ENCODE measurements at places on chromosomes 1 and 21. TPM values are rescaled to one million over a fixed set of nuclear protein-coding genes. Genes with fewer than 3 reads are reported as not detected.

DNA sequence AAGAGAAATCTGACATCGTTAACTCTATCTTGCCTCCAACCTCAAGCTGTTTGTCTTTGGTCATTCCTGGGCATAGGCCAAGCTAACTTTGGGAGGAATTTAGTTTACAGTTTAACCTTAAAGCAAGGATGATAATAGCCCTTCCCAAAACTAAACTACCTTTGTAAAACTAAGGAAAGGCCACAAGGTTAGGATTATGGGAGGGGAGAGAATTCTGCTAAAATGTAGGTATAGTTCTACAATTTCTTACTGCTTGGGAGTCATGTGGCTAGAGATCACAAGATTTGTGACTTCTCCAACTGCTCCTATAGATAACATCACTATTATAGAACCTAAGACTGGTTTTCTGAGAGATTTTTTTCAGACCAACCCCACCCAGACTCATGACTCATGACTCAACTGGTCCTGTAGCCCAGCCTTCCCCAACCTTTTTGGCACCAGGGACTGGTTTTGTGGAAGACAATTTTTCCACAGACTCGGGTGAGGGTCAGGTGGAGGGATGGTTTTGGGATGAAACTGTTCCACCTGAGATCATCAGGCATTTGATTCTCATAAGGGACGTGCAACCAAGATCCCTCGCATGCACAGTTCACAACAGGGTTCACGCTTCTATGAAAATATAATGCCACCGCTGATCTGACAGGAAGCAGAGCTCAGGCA lies 70.7 kb upstream of the MUTYH start:
- H3K27me3 ChIP-seq: no peaks in the 10 kb centered on the region
- no peaks in the 10 kb centered on the region for H3K4me1 ChIP-seq
- H3K4me3 ChIP-seq: no peak overlapping the region

GRCh38 chr1:106699433-106699832 lies 357.0 kb upstream of the PRMT6 start:
- H3K36me3 ChIP-seq: no peaks in the 10 kb centered on the region
- DNase-seq: no peak
- no peak overlapping the region for H3K4me3 ChIP-seq
- H3K27me3 ChIP-seq: no peaks in the 10 kb centered on the region
- H3K27ac ChIP-seq: no peak overlapping the region

The SETDB1 gene
- polyA plus RNA-seq: 18.4 TPM

The WNT2B gene
- 3.6 TPM for polyA plus RNA-seq

DNA sequence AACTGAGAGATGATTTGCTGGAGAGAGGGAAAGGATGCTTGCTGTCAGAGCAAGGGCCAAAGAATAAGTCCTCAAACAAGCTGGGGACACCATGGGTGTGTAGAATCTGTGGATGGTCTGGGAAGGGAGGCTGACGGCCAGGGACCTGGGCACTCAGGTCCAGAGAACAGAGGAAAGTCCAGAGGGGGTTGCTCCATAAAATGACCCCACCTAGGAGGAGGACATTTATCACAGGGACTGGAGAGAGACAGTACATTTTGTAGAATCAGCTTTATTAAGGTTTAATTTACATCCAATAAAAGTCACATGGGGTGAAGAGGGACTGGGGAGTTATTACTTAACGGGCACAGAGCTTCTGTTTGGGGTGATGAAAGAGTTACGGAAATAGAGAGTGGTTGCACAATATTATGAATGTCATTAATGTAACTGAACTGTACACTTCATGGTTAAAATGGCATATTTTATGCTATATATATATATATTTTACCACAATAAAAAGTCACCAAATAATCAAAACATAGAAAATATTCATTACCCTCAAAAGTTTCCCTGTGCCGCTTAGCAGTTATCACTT lies 73.0 kb upstream of the ABCD3 start:
- no peaks in the 10 kb centered on the region for H3K36me3 ChIP-seq
- DNase-seq: no peak
- no peak overlapping the region for H3K4me3 ChIP-seq
- H3K4me1 ChIP-seq: no peaks in the 10 kb centered on the region
- no peak overlapping the region for H3K27ac ChIP-seq
- no peaks in the 10 kb centered on the region for H3K27me3 ChIP-seq

GRCh38 chr1:226786550-226786949 lies 47.5 kb upstream of the ITPKB start:
- H3K27ac ChIP-seq: no peak overlapping the region
- H3K4me1 ChIP-seq: no peaks in the 10 kb centered on the region
- no peaks in the 10 kb centered on the region for H3K36me3 ChIP-seq

DNA sequence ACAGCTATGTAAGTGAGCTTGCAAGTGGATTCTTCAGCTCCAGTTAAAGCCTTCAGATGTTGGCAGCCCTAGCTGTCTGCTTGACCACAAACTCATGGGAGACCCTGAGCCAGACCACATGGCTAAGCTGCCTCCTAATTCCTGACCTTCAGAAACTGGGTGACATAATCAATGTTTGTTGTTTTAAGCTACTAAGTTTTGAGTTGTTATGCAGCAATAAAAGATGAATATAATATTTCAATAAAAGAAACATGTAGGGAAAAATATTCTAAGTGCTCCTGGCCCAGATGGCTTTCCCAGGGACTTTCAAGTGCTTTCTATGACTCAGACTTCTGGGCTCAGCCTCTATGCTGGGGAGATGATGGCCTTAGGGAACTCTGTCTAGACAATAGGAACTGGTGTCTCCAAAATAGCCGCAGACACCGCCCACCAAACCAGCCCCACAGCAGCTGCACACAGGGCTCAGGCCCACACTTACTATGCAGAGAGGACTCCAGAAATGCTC lies 20.3 kb upstream of the AZIN2 start:
- peak; percentile 16 for DNase-seq
- H3K4me3 ChIP-seq: no peak overlapping the region
- H3K27me3 ChIP-seq: no peaks in the 10 kb centered on the region
- no peak overlapping the region for H3K27ac ChIP-seq
- H3K36me3 ChIP-seq: no peaks in the 10 kb centered on the region

DNA sequence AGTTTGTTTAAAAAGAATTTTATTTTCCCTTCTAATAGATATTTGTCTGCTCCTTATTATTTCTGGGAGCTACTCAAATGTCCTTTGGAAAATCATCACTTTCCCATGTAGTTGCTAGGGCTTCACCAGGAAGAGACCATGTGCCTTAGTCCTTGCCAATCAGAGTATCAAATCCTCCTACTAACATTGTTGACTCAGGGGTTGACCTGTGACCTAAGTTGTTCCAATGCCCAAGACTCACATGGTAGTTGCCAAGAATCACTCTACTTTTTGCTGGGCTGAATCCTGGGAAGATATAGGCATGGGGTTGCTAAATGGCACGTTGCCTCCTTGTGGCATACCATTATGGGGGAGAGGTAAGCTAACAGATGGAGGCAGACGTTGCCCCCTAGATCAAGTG lies 58.2 kb upstream of the FOXD3 start:
- H3K36me3 ChIP-seq: no peaks in the 10 kb centered on the region
- no peak overlapping the region for H3K27ac ChIP-seq
- no peaks in the 10 kb centered on the region for H3K27me3 ChIP-seq
- H3K4me3 ChIP-seq: no peak overlapping the region

GRCh38 chr1:8011923-8012858 lies 13.9 kb downstream of the ERRFI1 start:
- H3K36me3 ChIP-seq: peaks cover 29% of the 10 kb centered on the region
- DNase-seq: no peak
- no peak overlapping the region for H3K27ac ChIP-seq
- no peaks in the 10 kb centered on the region for H3K4me1 ChIP-seq
- no peaks in the 10 kb centered on the region for H3K27me3 ChIP-seq

DNA sequence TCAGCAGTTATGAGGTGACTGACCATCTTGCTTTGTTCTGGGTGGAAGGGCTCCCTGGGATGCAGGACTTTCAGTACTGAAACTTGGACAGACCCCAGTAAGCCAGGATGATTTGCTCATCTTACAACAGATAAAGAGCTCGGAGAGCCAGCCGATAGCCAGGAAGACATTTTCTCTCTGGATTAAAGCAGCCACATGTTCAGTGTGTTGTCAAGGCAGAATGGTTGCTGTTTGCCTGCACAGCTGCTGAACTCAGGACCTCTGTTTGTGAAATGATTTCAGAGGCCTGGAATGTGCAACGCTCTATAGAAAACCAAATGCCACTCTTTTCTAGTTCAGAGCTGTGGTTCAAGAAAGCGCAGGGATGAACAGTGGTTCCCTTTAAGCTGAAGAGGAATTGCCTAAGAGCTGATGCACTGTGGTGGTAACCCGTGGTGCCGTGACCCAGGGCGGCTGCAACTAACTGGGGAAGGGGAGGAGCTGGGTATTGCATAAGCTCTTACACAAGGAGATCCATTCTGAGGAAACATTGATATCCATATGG lies 40.7 kb downstream of the CASQ2 start:
- H3K27ac ChIP-seq: no peak overlapping the region
- H3K4me3 ChIP-seq: no peak overlapping the region

The PEAR1 gene
- 0.22 TPM for polyA plus RNA-seq

GRCh38 chr1:42963378-42964043 lies 4.8 kb upstream of the SLC2A1 start:
- H3K4me1 ChIP-seq: no peaks in the 10 kb centered on the region
- no peak overlapping the region for H3K4me3 ChIP-seq
- H3K27me3 ChIP-seq: no peaks in the 10 kb centered on the region
- no peaks in the 10 kb centered on the region for H3K36me3 ChIP-seq

DNA sequence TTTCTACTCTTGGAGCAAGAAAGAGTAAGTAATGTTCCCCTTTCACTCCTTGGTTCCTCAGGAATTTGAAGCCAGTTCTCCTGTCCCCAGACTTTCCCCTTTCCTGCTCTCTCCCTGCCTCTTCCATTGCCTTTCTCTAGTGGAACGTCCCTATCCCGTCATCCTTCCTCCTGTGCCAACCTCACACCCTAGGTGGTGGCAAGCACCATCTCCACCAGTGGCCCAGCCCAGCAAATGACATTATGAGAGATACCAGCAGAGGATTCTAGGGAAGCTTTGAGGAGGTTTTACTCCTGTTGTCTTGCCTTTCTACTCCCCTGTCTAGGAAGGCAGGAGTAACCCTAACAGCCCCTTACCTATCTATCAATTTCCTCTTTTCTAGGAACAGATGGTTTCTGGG lies 8.1 kb upstream of the TACSTD2 start:
- H3K4me1 ChIP-seq: no peaks in the 10 kb centered on the region
- H3K36me3 ChIP-seq: no peaks in the 10 kb centered on the region
- no peak for DNase-seq
- H3K4me3 ChIP-seq: no peak overlapping the region
- H3K27ac ChIP-seq: no peak overlapping the region

The RHOU gene
- 17.9 TPM for polyA plus RNA-seq

The LRRC71 gene
- polyA plus RNA-seq: not detected

GRCh38 chr1:173424143-173424542 lies 53.0 kb upstream of the PRDX6 start:
- H3K27ac ChIP-seq: no peak overlapping the region
- no peak for DNase-seq
- no peaks in the 10 kb centered on the region for H3K36me3 ChIP-seq
- H3K4me1 ChIP-seq: no peaks in the 10 kb centered on the region
- no peaks in the 10 kb centered on the region for H3K27me3 ChIP-seq

The LCE6A gene
- not detected for polyA plus RNA-seq

GRCh38 chr1:7220007-7220406 lies 434.8 kb downstream of the CAMTA1 start:
- H3K36me3 ChIP-seq: no peaks in the 10 kb centered on the region
- H3K27me3 ChIP-seq: no peaks in the 10 kb centered on the region
- no peak overlapping the region for H3K27ac ChIP-seq

GRCh38 chr1:229596925-229597699 lies 28.8 kb downstream of the TAF5L start:
- no peak overlapping the region for H3K4me3 ChIP-seq
- no peaks in the 10 kb centered on the region for H3K27me3 ChIP-seq
- no peaks in the 10 kb centered on the region for H3K4me1 ChIP-seq
- H3K27ac ChIP-seq: no peak overlapping the region

The YARS1 gene
- 43.5 TPM for polyA plus RNA-seq

DNA sequence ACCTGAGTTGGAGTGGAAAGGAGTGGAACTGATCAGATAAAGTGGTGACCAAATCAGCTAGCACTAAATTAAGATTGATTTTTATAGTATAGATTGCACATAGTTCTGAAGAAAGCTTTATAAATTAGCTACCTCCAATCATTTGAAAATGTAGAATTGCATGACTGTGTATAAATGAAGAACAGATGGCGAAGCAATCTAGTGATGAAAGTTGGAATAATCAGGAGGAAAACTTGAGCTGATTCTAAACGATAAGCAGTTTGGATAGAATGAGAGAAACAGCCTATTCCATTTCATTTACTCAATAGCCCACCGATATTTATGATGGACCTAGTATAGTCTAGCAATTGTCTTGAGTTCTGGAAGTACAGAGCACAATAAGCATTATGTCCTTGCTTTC lies 661.5 kb downstream of the PLA2G4A start:
- no peaks in the 10 kb centered on the region for H3K36me3 ChIP-seq
- H3K27me3 ChIP-seq: no peaks in the 10 kb centered on the region
- H3K27ac ChIP-seq: no peak overlapping the region

The LCE2B gene
- polyA plus RNA-seq: not detected

DNA sequence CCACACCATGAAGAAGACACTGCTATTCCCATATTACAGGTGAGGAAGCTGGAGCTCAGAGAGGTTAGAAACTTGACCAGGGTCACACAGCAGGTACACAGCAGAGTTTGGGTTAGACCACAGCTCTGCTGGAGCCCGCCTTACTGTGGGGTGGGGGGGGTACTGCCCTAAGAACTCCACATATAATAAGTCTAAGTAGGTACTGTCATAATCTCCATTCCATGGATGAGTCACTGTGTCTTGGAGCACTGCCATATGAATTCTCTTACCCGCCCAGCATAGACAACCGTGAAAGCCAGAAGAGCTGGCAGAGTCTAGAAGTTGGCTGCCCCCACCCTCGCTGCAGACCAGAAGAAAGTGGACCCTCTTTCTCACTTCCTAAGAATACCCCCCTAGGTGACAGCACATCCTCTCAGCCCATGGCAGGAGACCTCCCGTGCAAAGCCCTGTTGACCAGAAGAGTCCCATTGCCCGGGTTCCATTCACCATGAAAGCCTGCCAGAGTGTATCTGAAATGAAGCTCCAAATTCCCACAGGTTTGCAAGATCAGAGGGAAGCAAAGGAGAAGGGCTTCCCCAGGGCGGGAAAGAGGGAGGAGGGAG lies 5.2 kb upstream of the PLA2G2D start:
- no peak overlapping the region for H3K27ac ChIP-seq
- no peaks in the 10 kb centered on the region for H3K27me3 ChIP-seq
- no peak overlapping the region for H3K4me3 ChIP-seq
- peak; percentile 74 for DNase-seq

- H3K4me1 ChIP-seq: no peaks in the 10 kb centered on the region
- H3K27me3 ChIP-seq: no peaks in the 10 kb centered on the region
- no peak overlapping the region for H3K27ac ChIP-seq
- no peaks in the 10 kb centered on the region for H3K36me3 ChIP-seq
Measured at GRCh38 chr1:45942411-45942810, 139.0 kb downstream of the MAST2 start.

The FALEC gene
- 0.24 TPM for polyA plus RNA-seq

DNA sequence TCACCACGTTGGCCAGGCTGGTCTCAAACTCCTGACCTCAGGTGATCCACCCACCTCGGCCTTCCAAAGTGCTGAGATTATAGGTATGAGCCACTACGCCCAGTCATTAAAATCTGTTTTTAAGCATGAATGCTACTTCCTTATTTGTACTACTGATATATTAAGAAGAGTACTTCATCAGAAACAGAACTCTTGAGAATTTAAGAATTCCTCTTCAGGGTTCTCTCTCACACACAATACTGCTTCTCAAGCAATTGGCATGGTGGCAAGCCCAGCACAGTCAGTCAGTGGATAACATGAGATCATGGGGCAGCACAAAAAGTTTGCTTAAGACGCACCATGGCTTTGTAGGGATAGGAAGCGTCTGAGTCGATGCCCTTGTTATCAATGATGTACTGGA lies 14.1 kb downstream of the CTSS start:
- no peak overlapping the region for H3K4me3 ChIP-seq
